ENCODE measurements at places on chromosomes 7 and 10. TPM values are rescaled to one million over a fixed set of nuclear protein-coding genes. Genes with fewer than 3 reads are reported as not detected.

- DNase-seq = no peak
Observed at GRCh38 chr7:127673902-127674301, 21.9 kb downstream of the SND1 start.

DNA sequence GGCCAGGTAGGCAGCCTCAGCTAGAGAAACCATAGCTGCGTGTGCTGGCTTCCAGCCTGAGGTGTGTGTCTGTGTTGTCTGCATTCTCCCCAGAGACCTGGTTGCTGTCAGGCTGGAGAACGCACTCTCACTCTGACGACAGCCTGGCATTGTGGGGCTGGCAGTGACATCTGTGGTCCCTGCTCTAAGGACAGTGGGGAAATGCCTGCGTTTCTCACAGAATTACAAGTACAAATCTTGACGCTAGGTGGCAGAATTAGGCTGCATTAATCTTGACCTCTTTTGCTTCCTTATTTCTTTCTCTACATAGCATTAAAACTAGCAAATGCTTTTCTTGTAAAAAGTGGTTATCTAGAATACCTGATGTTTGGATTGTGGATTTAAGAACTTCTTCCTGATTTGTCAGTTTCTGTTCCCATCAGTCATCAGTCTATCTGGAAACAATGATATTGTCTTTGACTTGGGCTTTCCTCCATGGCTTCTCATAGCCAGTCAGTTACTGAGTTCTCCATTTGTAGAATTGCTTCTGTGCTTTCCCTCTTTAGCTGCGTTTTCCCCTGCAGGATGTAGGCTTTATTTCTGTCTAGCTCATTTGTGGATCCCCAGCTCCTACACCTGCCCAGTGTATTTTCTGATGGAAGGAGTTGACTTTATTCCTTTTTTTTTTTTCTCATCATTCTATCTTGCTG, 86.0 kb downstream of the FANK1 start:
- DNase-seq = peak; percentile 56

- no peak for DNase-seq
Observed at GRCh38 chr7:79964463-79964862, 170.2 kb upstream of the GNAI1 start.

DNA sequence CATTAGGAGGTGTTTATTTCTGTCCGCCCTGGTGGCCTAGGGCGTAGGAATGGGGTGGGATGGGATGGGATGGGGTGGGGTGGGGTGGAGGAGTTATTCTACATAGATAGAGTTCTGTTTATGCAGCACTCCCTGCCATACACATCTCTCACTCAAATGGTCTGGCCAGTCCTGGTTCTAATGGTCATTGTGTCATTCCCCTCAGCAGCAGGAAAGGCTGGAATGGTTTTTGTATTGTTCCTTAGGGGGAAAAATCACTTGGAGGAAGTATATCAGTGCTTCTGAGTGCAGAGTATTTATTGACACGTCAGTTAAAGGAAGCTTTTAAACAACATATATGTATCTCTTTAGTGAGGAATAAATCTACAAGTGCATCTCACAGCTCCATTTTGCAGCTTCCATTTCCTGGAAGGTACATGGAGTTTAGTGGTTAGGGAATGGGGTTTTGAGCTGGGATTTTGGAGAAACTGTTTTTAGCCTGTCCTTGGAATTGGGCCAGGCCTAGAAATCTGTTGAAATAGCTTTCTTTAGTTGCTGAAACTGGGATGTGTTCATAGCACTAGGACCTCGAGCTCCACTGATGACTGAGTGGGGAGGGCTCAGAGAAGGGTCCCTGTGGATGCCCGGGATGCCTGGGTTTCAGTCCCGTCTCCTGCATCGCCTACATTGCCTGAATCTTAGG, 8.3 kb downstream of the TSPAN14 start:
- no peak for DNase-seq

- DNase-seq = no peak
Observed at GRCh38 chr7:156173748-156174353, 361.6 kb upstream of the SHH start.

DNA sequence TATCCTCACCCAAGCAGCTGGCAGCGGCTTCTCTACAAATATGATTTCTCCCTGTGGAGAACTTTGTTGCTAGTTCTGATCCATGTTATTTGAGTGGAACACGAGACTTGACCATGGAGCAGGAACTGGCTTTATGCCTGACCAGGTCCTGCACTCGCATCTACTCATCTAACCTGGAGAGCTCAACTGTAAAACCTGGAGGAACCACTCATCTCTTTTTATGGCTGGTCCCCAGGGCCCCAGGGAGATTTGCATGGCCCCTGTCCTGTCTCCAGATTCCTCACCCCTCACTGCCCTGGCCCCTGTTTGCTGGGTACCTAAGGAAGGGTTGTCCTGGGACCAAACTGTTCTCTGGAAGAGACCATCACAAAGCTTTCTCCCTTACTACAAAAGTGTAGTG, 16.0 kb downstream of the TCAF1 start:
- no peak for DNase-seq

GRCh38 chr10:97684866-97685394, 2.1 kb downstream of the AVPI1 start:
- no peak for DNase-seq

DNA sequence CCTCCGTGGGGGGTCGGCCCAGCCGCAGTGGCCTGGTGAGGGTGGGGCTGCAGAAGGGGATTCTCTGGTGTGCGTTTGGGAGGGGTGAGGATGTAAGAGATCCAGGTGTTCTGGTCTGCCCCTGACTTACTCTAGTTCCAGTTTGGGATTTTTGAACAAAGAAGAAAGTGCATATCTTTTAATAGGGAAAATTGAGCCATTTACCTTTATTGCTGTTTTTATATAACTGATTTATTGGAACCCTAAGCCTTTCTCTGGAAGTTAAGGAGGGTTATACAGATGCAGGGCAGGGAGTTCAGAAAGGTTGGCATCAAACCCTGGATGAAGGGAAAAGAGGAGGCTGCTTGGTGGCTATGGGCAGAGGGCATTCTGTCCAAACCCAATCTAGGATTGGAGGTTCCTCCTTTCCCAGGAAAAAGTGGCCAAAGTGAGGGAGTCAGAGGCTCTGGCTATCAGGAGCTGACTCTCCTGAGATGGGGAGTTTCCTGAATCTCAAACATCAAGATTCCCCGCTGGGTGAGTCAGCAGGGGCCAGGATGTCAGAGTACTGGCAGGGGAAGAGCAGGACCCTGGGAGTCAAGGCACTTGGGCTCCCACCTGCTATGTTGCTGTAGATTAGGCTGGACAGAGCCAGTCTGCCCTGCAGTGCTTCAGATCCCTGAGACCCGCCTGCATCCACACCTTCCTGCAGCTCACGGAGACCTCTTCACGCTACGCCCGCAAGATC, 67.5 kb downstream of the CLIP2 start:
- no peak for DNase-seq

DNA sequence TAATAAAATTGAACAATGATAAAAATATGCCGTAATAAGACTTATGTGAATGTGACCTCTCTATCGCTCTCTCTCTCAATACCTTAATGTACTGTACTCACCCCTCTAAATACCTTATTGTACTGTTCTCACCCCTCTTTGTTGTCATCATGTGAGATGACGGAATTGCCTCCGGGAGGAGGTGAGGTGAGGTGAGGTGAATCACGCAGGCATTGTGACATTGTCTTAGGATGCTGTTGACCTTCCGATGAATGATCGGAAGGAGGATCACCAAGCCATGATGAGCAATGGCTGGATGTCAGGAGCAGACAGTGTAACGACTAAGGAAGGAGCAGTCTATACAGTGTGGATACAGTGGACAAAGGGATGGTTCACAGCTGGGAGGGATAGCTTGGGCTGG, 87.4 kb upstream of the FAM20C start:
- DNase-seq = no peak

GRCh38 chr10:45589868-45590267, 82.7 kb downstream of the ZFAND4 start:
- no peak for DNase-seq

DNA sequence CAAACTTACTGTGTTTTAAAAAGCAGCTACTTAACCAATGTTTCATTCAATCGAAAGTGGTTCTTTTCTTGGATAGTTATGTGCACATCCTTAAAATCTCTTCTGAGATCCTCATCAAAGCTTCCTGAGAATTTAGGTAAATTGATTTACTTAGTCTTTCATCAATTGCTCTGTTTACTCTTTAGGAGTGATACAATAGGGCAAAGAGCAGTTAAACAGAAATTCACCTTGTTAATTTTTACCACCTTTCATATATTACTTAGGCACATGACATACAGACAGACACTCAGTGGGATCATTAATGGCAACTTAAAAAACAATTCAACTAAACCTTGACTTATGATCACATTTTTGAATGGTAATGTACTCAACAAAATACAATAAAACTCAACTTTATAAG, 456.3 kb downstream of the DGKB start:
- no peak for DNase-seq

GRCh38 chr7:42272793-42273665, 36.0 kb upstream of the GLI3 start:
- DNase-seq = no peak

DNA sequence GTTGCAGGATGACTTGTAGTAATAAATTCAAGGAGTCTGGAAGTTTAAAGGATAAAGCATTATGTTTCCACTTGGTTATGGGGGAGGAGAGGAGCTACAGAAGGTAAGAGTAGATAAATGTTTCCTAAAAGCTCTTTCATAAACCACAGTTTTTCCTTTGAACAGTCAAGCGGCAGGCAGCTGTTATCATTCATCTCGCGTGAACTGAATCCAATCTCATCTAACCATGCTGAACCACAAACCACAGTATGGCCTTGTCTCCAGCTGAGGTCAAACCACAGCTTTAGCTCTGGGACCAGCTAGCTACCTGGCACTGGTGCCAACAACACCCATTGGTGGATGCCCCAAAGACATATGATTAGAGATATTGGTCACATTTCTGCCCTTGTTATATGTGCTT, 63.3 kb downstream of the NOC3L start:
- DNase-seq = no peak

DNA sequence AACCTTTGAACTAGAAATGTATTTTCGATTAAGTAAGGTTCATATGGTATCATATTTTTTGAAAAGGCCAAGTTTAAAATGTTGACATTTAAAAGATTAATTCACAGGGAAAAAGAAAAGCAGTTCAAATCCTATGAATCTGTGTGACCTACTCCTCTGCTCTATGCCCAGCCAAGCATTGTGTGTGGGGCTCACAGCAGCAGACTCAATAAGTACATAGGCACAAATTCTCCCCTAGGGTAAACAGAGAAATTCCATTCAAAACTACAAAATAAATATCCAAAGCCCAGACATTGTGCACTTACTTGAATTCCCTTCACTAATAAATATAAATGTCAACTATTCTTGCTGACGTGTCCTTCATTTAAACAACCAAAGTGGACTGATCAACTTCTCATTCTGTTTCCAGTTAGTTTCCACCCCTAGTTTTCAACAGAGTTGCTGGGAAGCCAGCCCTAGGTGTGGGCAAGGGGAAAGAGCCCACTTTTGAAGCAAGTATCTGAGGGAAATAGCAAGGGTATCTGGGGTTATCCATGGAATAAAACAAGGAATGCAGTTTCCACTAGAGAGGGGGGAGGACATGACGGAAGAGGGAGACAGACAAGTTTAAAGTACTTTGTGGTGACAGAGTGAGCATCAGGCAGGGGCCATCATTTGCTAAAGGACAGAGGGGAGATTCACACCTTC, 533.3 kb downstream of the SORCS1 start:
- DNase-seq = no peak

DNA sequence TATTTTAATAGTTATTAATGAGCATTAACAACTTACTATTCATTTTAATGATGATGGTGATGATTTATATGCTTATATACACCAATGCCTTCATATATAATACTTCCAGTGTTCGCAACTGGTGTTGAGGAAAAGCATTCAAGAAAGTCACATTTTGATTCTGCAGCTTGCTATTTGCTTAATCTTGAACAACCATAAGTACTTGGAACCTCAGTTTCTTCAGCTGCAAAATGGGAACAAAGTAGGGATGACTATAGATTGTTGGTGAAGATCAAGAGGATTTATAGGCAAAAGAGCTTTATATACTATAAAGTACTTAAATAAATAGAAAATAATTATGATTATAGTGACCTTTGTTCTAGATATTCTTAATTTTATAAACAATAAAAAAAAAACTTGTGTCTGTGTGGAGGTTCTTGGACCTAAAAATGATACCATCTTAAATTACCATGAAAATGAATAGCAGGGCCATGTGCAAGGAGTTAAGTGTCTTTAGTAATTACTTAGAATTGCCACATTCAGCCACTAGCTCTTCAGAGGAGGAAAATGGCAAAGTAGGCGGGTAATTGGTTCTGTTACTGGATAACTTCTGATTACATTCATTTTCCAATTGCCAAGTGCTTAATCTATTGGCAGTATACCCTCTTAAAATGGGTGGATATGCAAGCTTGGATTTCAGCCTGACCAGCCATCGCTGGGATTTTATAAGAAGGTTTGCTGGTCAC, 4.5 kb downstream of the ARID5B start:
- DNase-seq = no peak

DNA sequence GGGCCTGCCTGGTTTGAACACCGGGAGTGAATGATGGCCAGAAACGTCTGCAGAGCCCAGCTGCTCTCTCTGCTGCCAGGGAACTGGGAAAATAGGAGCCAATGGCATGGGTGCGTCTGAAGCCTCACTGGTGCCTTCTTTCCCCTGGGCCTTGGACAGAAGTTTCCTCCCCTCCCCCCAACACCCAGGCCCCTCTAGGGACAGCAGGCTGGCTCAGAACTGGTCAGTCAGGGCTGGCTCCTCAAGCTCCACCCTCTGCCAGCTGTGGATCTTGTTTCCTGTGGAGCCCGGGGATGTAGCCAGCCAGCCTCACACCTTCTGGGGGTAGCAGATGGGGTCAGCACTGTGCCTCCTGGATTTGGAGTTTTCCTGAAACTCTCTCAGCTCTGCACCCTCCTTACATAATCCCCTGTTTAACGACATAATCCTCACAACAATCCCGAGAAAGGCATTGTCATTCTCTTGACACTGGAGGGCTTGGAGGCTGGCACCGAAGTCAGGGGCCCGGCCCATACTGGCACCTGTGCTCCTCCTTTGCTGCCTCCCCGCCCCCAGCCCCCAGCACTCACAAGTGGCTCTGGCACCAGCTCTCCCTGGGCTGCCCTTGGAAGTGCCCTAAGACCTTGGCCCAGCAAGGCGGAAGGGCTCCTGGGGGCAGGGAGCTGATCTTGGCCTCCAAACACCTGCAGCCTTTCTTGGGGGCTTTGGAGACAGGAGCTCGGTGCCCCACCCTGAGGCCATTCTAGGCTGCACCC, 5.7 kb downstream of the LDB3 start:
- no peak for DNase-seq

Gene GPNMB
- 3.3 TPM for total RNA-seq

Gene TSPAN13
- total RNA-seq = 37.5 TPM

Gene SPOCK2
- total RNA-seq = 3.9 TPM

Gene KCNH2
- 0.87 TPM for total RNA-seq

Gene PDK4
- 8.7 TPM for total RNA-seq

Gene MBL2
- total RNA-seq = not detected

Gene FAM237B
- total RNA-seq = not detected
